Fibroblast of skin of right biceps (primary cell): ENCODE measurements at places on chromosomes 16 and 17.

DNA sequence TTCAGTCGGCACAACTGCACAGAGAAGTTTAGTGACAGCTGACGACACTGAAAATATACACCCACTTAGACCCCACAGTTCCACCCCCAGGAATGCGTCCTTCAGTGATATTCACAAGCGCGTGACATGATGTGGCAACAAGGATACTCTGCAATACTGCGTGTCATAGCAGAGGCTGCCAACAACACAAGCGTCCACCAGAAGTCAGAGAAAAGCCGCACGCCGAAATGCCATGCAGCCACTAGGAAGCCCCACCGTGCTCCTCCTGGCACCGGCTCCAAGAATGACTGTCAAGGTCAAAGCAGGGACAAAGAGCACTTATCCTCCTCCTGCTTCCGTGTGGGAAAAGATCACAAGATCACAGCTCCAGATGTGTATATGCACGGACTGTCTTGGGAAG, 3.5 kb downstream of the ATP2A3 start:
- DNase-seq = no peak

DNA sequence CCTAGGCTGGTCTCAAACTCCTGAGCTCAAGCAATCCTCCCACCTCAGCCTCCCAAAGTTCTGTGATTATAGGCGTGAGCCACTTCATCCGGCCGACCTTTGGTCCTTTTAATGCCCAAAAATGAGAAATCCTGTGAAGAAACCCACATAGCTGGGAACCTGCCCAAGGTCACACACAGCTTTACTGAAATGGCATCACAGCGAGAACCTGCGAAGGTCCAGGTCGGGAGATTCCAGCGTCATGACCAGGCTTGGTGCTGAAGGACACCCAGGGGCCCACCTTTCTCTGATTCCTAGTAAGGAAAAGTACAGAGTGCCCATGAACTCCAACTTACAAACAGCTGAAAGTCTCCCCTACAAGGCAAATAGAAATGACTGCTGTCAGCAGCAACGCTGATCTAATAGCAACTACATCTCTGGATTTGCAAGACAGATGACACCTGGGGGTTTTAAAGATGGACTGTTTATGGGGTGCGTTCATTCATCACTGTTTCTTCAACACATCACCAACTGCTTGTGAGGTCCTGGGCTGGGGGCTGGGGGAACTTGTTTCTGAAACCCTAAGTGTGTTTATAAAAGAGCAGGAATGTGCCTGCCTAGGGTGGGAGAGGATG, 24.5 kb upstream of the DNAH17 start:
- no peak for DNase-seq

DNA sequence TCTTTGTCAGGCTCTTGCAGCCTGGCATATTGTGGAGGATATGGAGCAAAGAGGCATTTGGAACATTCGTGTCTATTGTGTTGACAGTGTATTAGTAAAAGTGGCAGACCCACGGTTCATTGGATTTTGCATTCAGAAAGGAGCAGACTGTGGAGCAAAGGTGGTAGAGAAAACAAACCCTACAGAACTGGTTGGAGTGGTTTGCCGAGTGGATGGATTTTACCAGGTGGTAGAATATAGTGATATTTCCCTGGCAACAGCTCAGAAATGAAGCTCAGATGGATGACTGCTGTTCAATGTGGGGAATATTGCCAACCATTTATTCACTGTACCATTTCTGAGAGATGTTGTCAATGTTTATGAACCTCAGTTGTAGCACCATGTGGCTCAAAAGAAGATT, 44.5 kb downstream of the EFCAB13 start:
- DNase-seq = no peak

DNA sequence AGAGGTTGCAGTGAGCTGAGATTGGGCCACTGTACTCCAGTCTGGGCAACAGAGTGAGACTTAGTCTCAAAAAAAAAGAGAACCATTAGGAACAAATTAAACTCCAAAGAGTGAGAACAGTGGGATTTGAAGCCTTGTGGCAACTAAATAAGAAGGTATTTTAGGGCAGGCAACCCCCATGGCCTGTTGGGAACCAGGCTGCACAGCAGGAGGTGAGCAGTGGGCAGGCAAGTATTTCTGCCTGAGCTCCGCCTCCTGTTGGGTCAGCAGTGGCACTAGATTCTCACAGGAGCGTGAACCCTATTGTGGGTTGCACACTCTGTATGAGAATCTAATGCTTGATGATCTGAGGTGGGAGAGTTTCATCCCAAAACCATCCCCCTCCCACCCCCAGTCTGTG, 57.6 kb upstream of the MED9 start:
- no peak for DNase-seq

DNA sequence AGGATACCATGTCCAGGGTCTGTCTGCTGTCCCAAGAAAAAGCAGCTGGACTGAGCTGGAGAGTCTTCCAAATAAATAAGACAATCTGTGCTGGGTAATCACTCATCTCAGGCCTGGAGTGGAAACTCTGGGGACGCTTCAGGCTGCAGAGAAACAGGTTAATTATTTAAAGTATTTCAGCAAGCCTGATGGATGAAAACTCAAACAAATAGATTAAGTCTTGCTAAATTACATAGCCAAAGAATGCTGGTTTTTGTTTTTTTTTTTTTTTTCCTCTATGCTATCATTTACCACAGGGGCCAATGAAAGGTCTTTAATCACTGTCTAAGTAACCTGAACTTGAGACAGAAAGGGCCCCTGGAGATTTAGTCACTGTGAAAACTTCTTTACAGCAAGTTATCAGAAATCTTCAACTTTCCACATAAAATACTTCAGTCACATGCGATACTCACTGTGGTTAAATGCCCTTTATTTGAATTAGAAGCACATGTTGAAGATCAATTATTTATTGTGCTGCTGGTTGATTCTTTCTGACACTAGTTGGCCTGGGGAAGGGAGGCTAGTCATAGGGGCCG, 31.0 kb upstream of the KCNJ2 start:
- peak; percentile 71 for DNase-seq

GRCh38 chr17:66602659-66603384, 232.1 kb upstream of the CACNG5 start:
- peak; percentile 63 for DNase-seq

DNA sequence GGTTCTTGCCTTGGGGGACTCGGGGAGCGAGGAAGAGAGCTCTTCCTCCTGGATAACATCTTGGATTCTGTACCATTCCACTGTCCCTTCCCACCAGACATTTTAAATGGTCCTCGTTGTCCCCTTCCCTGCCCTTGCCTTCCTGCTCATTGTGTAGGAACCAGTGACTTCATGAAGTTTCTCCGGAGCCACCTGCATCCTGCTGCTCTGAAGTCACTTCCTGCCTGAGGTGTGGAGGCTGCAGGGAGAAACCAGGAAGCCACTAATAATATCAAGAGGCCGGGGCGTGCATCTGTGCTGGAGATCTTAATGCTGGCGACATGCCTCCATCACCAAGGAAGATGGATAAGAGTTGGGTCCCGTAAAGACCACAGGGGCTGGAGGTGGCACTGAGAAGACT, 6.2 kb upstream of the SLC16A13 start:
- no peak for DNase-seq

GRCh38 chr16:26316683-26317464, 625.1 kb downstream of the HS3ST4 start:
- DNase-seq = no peak

DNA sequence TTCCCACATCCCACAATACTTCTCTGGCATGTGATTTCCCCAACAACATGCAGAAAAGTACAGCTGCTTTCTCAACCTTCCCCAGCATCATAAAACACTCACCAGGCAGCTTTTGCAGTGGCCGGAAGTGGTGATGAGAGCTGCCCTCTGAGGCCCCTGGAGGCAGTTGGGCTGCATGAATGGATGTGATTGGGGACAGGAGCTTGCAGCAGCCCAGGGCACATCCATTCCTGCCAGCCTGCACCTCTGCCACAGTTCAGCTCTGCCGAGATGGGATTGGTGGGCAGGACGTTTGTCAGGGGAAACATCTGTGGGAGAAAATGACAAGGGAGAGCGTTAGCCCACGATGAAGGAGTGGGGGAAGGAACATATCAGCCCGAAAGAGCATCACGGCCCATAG, 19.8 kb downstream of the NUBP1 start:
- no peak for DNase-seq

DNA sequence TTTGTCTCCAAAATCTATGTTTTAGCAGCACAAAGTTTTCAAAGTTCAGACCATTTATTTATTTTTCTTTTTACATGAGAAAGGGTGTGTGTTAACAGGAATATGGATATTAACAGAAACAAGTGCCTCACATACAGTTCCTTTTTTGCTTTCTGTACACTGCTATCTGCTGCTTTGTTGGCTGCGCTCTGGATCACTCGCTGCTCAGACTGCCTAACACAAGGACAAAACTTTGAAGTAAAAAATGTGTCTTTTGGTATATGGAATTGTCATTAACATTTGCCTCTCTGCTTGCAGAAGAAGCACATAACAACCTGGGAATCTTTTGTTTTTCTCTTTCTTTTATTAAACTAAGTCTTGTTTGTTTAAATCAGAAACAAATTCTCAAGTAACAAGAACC, 262.8 kb downstream of the ZFHX3 start:
- no peak for DNase-seq

- no peak for DNase-seq
These were observed 24.3 kb upstream of the MYLK3 start for GRCh38 chr16:46772463-46772862.

DNA sequence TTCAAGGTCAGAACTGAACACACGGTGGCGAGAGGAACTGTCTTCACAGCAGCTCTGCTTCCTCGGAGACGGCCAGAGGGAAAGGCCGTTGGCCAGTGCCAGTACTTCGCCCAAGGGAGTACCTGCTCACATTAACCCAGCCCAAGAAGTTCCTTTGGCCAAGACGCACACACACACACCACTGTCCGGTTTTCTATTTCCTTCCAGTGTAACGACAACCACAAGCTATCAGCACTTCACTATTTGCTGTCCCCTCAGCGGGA, 744 bp upstream of the GGNBP2 start:
- peak; percentile 44 for DNase-seq

- no peak for DNase-seq
These were observed 40.7 kb downstream of the CUEDC1 start for GRCh38 chr17:57914273-57915142.

DNA sequence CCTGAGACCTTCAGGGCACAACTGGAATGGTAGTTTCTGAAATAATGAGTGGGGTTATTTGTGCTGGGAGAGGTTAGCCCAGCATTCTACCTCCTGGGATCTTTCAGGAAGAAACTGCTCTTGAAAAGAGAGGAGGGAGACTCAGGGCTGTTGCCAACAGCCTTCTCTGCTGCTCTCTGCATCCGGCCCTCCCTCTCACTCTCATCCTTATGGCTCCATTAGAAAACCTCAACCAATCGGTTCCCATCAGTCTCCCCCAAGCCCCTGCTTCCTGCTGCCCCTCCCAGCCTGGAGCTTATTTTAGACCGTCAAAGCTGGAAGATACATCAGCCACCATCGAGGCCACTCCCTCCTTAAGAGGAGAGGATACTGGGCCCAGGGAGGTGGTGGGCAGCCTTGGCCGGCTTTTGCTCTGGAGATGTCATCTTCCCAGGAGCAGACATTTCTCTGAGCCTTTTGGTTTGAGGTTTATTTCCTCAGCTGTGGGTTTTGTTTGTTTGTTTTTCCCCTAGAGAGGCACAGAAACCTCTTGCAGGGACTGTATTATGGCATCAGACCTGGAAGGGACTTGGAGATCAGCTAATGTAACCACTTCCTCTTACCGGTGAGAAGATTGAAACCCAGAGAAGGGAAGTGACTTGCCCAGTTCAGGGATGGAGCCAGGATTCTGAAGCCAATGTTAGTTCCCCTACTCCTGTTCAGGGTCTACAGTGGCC, 2.7 kb downstream of the MPRIP start:
- peak; percentile 87 for DNase-seq

DNA sequence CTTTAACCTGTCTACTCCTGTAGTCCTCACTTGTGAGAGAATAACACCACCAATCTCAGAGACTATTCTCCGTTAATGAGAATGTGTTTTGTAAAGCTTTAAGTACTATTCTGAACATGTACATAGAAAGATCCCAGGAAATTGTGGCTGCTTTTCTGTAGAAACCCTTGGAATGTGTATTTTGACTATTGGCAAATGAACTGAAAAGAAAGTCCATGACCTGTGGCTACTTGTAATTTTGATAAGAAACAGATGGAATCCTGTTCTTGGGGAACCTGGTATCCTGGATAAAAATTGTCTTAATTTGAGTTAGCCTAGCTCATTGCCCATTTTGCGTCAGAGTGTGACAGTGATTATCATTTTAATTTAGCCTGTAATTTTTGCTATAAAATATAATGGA, 9.1 kb downstream of the CTCF start:
- DNase-seq = peak; percentile 57

DNA sequence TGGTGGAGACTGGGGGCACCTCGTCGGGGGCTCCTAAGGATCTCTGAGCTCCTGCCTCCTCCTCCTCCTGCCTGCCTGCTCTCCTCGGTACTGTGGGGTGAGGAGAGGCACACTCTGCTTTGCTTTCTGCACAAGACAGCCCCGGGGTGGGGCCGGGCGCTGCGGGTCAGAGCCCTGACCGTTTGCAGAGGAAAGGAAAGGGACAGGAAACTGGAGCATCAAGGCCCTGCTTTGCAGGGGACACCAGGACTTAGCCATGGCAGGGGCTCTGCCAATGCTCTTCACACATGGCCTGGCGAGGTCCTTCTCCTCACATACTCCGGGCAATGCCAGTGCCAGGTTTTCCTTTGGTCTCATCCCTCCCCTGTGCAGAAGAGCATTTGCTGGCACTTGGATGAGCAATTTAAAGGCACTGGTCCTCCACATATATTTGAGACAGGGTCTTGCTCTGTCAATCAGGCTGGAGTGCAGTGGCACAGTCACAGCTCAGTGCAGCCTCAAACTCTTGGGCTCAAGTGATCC, 23.8 kb upstream of the DOC2B start:
- DNase-seq = no peak
